ENCODE measurements at places on chromosomes 12 and 14.

DNA sequence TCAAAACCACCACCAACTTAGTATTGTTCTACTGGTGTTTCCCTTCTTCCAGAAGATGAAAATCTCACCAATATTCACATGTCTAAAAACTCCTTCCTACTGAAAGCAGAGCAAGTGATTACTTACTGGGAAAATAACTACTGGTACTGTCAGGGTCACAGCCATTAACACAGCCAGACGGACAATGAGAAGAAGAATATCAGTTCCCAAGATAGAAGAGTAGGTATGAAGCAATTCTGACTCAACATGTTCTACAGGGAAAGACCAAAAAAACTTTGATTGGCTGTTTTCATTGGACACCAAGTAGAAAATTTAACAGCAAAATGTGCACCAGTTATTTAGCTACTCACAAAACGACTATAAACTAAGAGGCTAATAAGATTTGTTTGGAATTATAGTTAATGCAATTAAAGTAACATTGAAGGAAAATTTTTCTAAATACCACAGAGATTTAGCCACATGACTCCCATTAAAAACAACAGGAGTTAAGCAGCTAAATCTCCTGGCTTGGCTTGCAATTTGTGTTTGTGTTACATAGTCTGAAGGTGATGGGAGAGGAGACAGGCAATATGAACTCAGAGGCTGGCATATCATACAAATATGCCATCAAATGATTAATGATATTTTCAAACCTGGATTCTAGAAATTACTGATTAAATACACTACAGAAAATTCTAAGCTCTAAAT, 9.5 kb downstream of the SLC38A2 start:
- DNase-seq, result no peak

GRCh38 chr14:92466059-92466458, 47.5 kb upstream of the RIN3 start:
- no peak for DNase-seq

- DNase-seq, result no peak
Measured at GRCh38 chr14:81263777-81264410, 43.1 kb upstream of the GTF2A1 start.

- peak; percentile 12 for DNase-seq
Measured at GRCh38 chr12:13233830-13234641, 37.5 kb downstream of the EMP1 start.

DNA sequence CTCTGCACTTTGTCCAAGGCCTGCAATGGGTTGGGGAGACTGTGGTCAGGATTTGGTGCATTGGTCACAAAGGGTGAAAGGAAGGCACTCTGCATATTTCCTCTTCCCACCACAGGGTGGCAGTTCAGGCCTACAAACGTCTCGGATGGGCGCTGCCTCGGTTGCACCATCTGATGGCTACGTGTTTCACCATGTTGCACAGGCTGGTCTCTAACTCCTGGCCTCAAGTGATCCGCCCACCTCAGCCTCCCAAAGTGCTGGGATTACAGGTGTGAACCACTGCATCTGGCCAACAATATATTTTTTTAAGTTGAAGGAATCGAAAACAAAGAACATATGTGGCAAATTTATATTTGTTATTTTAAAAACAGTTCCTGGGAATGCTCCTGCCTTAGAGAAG, 35.1 kb downstream of the TMBIM6 start:
- peak; percentile 12 for DNase-seq

DNA sequence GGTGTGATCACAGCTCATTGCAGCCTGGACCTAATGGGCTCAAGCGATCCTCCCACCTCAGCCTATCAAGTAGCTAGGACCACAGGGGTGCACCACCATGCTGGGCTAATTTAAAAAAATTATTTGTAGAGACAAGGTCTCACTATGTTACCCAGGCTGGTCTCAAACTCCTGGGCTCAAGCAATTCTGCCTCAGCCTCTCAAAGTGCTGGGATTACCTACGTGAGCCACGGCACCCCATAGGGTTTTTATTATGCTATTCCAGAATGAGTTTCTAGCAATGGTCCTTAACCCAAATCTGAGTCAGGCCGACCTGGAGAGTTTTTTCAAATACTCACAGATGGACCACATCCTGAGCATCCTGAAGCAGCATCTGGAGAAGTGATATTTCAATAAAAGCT, 159.8 kb downstream of the CPNE8 start:
- no peak for DNase-seq

DNA sequence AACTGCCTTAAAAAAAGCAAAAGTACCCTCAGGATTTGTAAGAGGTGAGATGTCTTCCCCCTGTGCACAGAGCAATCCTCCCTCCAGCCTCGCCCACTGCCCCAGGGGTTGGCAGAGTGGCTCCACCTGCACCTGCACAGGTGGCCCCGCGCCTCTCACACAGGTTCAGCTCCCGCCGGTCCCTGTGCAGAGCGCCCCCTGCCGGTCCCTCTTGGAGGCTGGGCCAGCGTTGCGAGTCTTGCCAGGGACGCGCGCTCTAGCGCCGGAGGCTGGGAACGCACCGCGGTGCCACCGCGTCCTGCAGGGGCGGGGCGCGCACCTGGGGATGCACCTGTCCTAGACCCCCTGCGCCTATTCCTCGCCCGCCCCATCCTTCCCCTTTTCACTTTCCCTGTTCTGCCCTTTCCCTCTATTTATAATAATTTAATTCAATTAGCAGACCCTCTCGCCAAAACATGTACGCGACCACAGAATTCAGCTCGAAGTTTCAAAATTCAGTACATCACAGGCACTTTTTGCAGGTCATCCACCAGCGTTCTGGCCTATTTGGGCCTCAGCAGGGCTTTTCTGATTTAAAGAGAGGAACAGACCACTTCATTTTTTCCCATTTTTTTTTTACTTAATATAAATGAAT, 618.6 kb downstream of the AACS start:
- DNase-seq, result no peak

DNA sequence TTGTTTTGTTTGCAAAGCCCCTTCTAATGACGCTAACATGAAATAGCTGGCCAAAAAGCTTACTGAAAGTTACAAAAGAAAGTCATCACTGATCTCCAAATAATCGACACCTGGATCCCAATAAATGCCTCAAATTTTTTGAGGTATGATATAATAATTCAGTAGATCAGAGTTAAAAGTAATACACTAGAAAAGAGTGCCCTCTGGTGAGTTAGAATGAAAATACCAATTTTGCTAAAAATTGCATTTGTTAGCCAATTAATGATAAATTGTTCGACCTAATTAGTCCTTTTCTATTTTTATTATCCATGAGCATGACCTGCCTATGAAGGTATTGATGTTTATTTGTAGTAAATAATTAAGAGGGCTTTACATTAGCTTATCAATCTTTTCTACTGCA, 78.6 kb downstream of the CEP128 start:
- DNase-seq, result no peak

DNA sequence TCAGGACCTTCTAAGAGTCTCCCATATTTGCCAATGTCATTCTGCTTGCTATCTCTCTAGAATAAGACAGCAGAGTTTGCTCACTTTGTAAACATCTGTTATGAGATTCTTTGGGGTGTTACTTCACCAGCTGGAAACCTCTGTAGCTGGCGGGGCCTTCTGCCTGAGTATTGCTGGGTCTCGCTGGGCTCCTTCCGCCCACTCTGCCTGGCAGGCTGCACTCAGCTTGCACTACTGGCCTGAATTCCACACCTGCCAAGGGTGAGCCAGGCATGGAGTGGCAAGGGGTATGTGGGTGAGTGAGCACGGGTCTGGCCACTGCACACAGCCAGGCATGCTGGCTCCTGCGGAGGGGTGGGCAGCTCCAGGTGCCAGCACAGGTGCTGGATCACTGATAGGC, 267.3 kb upstream of the PDE3A start:
- DNase-seq, result no peak

DNA sequence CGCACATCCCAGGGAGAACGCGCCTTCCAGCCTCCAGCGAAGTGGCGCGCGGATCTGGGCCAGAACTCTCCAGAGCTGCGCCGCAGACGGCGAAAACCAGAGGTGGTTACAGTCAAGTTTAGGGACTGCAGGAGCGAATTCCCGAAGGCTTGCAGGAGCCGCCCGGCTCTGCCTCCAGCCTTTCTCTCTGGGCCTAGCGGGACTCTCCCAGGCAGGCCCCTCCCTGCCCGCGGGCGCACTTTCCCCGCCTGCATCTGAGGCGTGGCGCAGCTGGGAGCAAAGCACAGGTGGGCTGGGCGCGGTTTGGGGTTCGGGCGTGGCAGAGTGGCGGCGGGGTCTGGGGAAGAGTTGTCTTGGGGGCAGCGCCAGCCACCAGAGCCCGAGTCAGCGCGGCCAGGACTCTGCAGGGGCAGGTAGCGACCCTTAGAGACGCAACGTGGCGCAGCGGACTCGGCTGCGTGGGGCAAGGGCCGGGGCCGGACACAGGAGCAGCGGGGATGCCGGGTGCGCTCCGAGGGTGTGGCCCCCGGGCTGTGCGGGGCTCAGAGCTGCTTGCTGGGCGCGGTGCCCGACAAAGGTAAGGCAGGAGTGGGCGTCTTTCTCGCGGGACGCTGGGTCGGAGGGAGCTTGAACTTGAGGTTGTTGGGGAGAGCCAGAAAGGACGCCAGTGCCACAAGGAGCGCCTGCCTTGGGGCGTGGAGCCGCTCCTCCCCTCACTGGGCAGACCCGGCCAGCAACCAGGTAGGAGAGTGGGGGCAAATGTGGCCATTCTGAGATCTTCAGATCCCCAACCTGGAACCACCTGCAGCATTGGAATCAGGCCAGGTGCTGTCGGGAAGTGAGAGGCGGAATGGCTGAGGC, 1126.0 kb downstream of the AACS start:
- DNase-seq, result no peak

DNA sequence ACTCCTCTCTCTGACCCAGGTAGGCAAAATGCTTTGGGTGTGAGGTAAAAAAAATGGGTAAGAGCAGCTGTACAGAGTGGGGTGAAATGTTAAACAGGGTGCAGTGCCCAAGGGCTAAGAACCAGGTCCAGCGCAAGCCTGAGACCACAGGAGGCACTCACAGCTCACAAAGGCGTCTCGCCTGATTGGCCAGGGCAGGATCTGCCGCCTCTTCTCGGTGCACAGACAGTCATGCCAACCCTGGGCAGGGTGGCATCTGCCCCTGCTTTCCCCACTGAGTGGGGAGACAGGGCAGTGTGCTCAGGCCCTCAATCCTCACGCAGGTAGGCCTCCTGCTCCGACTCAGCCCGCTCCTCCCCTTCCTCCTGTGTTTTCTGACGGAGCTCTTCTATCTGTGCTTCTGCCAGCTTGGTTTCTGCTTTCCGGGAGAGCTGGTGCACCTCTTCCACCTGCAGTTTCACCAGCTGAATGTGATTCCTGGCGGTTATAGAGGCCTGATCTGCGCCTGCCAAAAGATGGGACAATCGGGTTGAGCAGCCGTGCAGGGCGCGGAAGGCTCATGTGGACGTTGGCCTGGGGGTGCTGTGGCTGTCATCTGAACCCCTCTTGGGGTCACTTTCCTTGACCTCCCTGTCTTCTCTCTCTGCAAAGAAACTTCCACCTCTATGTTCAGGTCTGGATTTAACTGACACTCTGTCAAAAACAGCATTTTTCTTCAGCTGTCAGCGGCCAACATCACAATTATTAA, 4.7 kb downstream of the B3GNT4 start:
- no peak for DNase-seq

DNA sequence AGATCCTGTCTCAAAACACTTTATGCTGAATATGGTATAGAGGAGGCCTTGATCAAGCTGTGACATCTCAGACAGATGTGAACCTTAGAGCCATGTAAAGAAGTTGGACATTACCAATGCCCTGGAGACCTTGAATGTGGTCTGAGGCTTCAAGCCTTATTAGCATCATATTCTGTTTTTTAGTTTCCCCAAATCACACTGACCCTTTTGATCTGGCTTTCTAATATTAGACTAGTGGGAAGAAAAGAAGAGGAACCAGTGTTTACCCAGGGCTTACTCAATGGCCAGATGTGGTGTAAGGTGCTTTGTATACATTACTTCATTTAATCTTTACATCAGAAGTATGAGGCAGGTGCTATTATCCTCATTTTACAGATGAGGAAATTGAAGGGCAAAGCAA, 10.6 kb upstream of the TBPL2 start:
- no peak for DNase-seq

DNA sequence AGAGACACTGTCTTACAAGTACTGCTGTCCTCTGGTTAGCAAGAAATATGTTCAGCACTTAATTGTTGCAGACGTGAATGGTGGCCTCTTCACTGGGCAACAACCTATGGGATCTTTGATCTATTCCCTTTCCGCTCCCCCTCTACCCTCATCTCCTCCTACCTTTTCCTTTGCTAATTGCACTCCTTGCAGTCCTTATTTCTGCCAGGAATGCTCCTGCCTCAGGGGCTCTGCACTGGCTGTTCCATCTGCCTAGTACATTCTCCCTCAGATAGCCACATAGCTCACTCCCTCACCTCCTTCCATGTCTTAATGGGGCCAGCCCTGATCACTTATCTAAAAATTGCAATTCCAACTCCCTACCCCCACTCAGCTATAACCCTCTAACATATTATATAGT, 4.5 kb upstream of the NFYB start:
- no peak for DNase-seq

DNA sequence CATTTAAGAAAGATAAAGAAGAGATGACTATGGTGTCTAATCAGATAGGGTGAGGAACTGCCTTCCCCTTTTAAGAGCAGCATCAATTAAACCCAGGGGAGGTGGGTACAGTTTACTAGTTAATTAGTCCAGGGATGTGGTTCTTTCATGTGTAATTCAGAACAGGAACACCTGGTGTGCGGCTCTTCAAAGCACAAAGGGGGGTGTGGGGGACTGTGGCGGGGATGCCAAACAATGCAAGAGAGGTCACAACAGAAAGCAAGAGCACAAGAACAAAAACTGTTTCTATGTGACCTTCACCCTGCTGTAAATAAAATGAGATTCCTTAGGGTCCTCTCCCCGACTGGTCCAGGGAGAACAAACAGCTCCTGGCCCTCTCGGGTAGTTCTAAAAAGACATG, 183.9 kb upstream of the SOX5 start:
- DNase-seq, result no peak

DNA sequence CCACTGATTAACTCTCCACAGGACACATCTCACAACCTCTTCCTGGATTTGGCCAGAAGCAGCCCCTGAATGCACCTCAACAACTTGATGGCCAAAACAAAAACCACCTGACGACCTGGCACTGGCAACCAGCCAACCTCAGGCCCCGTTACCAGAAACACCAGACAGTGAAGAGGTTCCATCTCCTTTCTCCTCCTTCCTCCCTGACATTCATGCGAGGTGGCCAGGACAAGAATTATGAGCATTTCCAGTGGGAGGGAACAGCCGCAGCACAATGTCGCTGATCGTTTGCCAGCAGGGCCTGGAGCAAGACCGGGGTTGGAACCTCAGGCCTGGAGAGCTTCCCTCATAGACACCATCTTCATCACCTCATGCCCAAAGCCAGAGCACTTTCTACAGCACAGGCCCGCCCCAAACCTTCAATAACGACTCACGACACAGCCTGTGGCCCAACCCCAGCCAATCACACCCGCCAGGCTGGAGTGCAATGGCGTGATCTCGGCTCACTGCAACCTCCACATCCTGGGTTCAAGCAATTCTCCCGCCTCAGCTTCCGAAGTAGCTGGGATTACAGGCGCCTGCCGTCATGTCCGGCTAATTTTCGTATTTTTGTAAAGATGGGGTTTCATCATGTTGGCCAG, 48.7 kb downstream of the CCDC88C start:
- no peak for DNase-seq

GRCh38 chr14:104178279-104178678, 39.9 kb downstream of the KIF26A start:
- DNase-seq, result no peak

All from T follicular helper cell (primary cell).